ENCODE measurements at places on chromosomes 1 and 21.

DNA sequence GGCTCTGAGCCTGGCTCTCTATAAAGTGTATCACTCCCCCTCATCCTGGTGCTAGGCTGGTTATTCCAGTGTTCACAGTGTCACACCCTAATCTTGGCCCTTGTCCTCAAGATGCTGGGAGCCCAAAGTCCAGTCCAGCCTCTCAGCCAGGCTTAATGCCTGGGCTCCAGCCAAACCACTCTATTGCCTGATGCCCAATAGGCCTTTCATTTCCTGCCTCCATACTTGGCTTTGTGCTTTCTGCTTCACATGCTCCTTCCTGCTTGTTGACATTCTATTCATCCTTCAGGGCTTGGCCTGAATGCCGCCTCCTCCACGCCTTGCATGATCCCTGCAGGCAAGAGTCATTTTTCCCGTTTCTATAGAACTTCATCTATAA is 1.7 kb downstream of the KLHDC8A start:
- DNase-seq: no peak

GRCh38 chr1:233707880-233708815 is 94.2 kb downstream of the KCNK1 start:
- no peak for DNase-seq

DNA sequence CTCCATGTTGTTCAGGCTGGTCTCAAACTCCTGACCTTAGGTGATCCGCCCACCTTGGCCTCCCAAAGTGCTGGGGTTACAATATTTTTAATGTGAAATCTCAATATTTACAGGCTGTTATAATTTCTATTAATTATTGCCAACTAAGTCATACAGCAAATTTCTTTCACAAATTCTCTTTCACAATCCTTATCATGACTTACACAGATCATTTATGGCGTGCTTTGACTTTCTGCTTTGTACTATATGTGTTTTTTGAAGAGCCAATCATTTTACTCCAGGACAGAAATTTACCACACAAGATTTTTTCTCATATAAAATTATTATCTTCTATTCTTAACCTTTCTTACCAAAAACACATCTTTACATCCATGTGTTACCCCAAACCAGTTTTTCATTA is 1729.9 kb downstream of the NCAM2 start:
- no peak for DNase-seq

GRCh38 chr1:26856604-26857469 is 6.1 kb upstream of the SFN start:
- no peak for DNase-seq

GRCh38 chr1:196071447-196071846 is 536.8 kb downstream of the KCNT2 start:
- DNase-seq: no peak

DNA sequence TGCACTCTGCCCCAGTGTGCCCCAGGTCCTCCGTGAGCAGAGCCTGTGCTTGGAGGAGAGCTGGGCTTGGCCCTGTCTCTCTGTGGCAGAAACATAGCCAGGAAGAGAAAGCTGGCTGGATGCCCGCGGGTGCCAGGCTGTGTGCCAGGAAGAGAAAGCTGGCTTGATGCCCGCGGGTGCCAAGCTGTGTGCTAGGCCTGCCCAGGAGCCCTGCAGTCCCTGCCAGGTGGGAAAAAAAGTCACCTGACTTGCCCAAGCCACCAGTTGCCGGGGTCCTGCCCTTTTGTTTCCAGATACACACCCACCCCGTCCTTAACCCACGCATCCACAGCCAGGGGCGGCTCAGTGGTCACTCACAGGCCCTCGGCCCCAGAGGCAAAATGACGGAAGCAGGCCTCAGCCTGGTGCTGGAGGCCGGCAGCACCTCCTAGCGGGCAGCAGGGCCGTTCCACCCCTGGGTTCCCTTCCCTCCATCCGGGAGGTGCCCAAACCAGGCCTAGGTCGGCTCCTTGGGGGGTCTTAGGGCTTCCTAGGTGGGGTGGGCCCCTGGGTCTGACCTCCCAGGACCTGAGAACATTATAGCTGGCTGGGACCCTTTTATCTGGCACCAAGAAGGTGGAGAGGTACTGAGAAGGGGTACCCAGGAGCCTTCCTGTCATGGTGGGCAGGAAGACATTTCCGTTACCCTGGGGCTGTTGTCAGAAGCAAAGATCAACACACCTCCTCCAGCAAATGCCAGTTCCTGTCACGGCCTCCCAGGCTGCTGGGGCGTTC is 9.1 kb downstream of the ITGB2 start:
- DNase-seq: peak; percentile 53

DNA sequence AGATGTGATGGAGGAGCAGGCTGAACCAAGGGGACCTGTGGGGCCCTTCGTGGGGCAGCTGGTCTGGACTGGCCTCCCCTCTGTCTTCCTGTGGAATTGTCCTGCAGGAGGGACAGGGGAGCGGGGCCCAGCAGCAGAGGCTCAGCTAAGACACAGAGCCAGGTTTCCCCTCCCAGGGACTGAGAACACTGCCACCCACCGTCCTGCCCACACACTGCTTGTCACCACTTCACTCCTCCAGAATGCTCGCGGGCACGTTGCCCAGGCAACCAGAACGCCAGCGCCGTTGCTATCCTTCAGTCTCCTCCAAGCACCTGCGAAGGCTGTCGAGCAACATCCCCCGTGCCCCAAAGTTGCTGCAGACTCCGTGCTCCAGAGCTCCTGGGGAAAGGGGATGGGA is 46.4 kb downstream of the AJAP1 start:
- DNase-seq: no peak

- DNase-seq: no peak
These were observed 18.3 kb downstream of the S100A11 start for GRCh38 chr1:152018537-152018936.

DNA sequence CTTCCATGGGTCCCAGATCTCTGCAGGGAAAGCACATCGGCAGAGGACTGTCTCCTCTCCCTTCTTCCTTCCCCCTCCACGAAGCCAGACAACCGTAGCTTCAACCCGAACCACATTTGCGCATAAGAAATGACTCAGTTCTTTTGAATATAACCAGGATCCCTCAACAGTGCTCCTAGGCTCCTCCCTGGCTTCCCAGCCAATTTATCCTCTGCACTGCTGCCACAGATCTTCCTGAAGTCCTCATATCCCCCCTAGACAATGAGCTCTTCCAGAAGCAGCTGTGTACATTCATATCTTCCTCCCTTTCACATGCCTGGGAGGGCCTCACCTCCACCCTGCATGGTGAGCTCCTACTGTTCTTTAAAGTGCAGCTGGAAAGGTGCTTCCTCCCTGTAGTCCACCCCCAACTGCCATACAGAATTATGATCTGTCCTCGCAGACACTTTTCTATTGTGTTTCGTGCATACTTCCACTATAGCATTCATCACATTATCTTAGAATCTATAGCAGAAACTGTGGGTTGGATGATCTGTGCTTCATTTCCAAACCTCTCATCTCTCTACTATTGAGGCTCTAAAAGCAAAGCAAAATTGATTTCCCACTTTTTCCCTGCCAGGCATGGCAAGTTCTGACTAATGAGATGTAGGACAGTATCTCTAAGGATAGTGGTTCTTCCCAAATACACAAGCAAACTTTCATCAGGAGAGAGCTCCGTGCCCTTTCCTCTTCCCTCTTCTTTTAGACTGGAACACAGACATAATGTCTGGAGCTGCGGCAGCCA is 179.3 kb upstream of the HMGB4 start:
- no peak for DNase-seq

DNA sequence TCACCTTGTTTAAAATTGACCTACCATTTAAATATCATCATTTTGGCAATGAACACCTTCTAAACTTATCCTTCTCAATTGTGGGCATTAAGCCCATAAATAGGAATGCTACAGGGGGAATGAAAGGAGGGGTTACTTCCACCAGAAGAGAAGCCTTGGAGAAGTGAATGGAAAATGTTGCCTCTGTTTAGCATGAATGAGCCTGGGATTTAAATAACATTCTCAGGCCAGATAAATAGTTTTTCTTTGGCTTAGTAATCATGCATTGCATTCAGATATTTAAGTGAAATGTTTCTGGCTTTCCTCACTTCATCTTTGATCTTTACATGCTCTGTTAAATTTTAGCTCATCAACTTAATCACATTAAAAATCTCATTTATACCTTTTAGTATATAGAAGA is 284.3 kb upstream of the FMN2 start:
- DNase-seq: no peak

- DNase-seq: no peak
These were observed 4.4 kb downstream of the CHIT1 start for GRCh38 chr1:203225071-203225470.

DNA sequence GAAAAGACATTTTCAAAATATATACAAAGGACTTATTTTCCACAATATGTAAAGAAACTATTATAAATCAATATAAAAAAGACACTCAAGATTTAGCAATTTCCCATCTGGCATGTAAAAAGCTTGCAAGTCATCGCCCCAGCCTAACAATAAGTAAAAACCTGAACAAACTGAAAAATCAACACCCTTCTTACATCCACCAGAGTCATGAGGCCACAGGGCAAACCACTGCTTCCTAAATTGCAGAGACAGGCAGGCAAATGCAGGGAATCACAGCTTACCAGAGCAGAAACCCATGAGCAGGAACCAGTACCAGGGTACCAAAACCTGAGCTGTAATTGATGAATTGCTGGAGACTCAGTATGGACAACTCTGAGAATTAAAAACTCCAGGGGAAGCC is 16.7 kb upstream of the WNT2B start:
- no peak for DNase-seq

- no peak for DNase-seq
These were observed 425.3 kb downstream of the USP25 start for GRCh38 chr21:16154951-16155635.

GRCh38 chr21:41620982-41621381 is 113.0 kb upstream of the TMPRSS2 start:
- no peak for DNase-seq

DNA sequence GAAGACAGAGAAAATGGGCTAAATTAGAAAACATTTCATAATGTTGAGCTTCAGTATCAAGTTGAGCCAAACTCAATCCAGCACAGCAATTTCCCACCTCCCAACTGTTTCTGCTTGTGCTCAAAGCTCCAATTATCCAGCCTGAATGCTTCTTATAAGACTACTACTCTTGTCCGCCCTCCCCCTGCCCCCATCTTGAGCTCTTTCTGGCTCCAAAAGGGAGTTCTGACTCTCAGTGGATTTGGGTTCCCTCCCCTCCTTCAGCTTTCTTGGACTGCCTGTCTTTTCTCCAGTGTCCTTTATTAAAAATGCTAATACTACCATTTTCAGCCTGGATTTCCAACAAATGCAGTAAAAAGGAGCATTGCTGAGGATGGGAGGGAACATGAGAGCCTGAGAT is 174.8 kb downstream of the ASTN1 start:
- peak; percentile 51 for DNase-seq

- DNase-seq: no peak
These were observed 20.5 kb downstream of the TRABD2B start for GRCh38 chr1:47976728-47977127.

GRCh38 chr1:87030740-87031690 is 116.6 kb downstream of the HS2ST1 start:
- DNase-seq: no peak

GRCh38 chr1:117059334-117059677 is 820 bp upstream of the TTF2 start:
- peak; percentile 48 for DNase-seq

GRCh38 chr21:26826801-26827200 is 18.4 kb downstream of the ADAMTS1 start:
- DNase-seq: no peak

GRCh38 chr1:68103884-68104554 is 53.6 kb upstream of the DIRAS3 start:
- DNase-seq: no peak

DNA sequence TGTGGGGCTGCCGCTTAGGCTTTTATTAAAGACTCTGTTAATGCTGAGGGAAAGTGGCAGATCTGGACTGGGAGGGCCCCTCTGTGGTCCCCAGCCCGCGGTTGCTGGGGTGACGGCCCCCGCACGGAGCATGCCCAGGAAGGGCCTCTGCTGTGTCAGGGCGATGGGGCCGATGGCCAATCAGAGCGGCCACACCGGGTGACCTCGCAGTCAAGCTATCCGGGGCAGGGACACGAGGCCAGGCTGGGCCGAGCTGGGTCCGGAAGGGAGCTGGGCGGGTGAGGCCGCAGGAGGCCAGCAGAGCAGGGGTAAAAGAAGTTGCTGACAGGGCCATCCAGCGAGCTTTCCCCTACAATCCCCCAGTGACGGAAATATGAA is 145.1 kb downstream of the CASZ1 start:
- DNase-seq: no peak

- no peak for DNase-seq
These were observed 299.1 kb upstream of the NRIP1 start for GRCh38 chr21:15363921-15364320.

- no peak for DNase-seq
These were observed 31.4 kb upstream of the CD84 start for GRCh38 chr1:160610569-160611242.

DNA sequence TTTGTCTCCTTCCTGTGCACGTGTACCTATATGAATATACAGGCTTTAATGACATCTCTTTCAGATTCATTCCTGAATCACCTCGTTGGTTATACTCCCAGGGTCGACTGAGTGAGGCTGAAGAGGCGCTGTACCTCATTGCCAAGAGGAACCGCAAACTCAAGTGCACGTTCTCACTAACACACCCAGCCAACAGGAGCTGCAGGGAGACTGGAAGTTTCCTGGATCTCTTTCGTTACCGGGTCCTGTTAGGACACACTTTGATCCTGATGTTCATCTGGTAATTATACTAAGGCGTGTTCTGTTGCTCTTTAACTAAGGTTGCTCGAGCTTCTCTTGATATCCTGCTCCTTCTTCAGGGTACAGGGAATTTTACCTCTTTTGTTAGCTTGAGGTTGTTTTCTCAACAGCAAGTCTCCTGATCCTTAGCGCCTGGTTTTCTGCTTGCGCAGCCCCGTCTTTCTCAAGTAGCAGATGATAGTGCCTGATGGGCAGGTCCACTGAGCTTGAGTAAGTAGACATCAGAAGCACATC is 55.1 kb downstream of the SLC22A15 start:
- DNase-seq: no peak

DNA sequence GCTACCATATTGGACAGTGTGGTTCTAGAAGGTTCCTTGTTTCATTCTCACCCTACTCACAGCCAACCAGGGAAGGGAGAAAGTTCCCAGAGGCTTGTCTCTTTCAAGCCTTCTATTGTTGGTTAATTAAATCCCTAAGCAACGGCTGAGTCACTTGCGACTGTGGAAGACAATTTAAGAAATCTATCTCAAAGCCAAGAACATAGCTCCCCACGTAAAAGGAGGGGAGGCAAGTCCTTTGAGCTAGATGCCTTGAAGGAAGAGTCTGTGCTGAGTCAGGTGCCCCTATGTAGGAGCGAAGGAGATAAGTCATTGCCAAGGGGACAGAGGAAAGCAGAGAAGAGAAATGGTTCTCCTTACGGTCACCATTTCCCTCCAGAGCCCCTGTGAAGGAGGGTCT is 79.4 kb upstream of the PPP2R5A start:
- no peak for DNase-seq

- DNase-seq: no peak
These were observed 26.8 kb downstream of the CCN1 start for GRCh38 chr1:85607126-85607920.

DNA sequence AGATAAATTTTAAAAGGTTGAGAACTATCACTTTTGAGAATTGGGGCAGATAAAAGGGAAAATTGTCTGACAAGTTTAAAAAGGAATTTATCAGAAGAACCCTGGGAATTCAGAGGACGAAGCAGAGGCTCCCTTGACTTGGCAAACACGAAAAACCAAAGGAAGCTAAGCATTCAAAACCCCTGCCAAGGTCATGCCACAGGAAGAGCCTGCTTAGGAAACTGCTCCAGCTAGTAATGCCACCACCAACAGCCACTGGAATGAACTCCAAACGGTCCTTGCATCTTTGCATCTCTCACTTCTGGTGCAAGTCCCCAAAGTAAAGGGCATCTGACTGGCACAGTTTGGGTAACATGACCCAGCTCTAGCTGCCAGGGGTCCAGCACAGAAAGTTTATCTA is 7.2 kb downstream of the GPBP1L1 start:
- DNase-seq: no peak

- no peak for DNase-seq
These were observed 1.0 kb upstream of the AK4 start for GRCh38 chr1:65146908-65147423.

Measured in right hindlimb (tissue), 1 donor.